ENCODE measurements at places on chromosomes 11 and 22.
A peak's percentile ranks its signal among the peaks of the same experiment; 100 is the strongest.

DNA sequence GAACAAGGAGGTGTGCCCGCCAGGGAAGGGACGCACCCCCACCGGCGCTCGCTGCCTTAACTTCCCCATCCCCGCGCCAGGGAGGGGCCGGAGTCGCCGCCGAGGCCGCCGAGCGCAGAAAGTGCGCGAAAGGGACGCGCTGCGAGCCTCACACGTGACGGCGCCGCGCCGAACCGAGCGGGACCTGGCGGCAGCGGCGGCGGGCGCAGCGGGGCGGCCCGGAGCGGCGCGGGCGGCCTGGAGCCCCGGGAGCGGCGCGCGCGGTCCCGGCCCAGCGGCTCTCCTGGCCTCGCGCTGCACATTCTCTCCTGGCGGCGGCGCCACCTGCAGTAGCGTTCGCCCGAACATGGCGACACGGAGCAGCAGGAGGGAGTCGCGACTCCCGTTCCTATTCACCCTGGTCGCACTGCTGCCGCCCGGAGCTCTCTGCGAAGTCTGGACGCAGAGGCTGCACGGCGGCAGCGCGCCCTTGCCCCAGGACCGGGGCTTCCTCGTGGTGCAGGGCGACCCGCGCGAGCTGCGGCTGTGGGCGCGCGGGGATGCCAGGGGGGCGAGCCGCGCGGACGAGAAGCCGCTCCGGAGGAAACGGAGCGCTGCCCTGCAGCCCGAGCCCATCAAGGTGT is at the start of gene SORL1:
SORL1 (plus strand) TSS at position 329 of the 623 bp plus-strand sequence; CDS start at position 347, 18 bp downstream.
- no peak for DNase-seq

- DNase-seq = no peak
Observed at GRCh38 chr11:7281079-7281478, 29.4 kb downstream of the SYT9 start.

GRCh38 chr22:50179937-50180726 is 5.6 kb upstream of the TRABD start:
- DNase-seq = no peak

- DNase-seq = peak; percentile 78
Observed at GRCh38 chr22:24727218-24727851, 47.2 kb downstream of the PIWIL3 start.

DNA sequence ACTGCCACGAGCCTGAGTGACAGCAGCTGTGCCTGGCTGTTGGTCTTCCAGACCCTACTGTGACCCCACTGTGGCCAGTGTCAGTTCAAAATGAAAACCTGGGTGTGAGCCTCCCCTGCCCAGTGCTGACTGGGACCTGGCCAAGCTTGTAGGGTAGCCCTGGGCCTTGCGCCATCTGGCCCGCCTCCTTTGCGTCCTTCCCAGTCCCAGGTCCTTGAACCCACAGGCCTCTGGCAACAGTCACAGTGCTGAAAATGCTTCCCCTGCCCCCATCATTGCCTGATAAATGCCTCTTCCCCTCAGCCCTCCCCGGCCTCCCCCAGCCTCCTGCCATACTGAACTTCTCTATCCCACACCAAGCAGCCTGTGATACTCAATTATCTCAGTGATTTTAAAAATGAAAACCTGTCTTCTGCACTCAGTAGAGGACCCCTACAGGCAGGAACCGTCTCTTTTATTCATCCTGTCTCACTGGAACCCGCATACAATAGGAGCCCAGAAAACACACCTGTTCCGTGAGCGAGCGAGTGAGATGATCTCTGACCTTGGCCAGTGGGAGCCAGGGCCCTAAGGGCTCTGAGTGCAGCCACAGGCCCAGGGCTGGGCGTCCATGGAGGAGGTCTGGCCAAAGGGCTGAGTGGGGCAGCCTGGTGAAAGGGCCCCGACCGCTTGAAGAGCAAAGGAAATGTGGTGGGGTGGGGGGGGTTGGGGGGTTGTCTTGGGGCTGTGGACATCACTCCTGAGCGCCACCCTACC is 49.7 kb upstream of the TTLL12 start:
- no peak for DNase-seq

- no peak for DNase-seq
Observed at GRCh38 chr22:20616451-20617043, 109.1 kb downstream of the MED15 start.

DNA sequence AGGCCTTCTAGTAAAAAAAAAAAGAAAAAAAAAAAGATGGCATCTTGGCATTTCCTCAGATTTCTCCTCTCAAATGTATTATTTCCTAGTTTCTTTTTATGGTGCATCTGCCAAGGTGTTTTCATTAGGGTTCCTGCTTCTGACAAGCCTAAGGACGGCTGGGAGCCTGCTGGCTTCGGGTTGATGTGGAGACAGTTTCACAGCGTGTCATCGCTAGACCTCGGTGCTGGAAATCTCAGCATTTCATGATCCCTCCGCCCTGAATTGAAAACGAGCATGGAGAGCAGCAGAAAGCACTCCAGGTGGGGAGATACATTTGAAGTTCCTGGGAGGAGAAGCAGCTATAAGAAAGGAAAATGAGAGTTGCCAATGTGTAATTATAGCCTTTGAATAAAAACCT is 283.9 kb upstream of the CNTN5 start:
- DNase-seq = no peak

- DNase-seq = no peak
Observed at GRCh38 chr11:18493310-18493709, 33.4 kb downstream of the TSG101 start.

DNA sequence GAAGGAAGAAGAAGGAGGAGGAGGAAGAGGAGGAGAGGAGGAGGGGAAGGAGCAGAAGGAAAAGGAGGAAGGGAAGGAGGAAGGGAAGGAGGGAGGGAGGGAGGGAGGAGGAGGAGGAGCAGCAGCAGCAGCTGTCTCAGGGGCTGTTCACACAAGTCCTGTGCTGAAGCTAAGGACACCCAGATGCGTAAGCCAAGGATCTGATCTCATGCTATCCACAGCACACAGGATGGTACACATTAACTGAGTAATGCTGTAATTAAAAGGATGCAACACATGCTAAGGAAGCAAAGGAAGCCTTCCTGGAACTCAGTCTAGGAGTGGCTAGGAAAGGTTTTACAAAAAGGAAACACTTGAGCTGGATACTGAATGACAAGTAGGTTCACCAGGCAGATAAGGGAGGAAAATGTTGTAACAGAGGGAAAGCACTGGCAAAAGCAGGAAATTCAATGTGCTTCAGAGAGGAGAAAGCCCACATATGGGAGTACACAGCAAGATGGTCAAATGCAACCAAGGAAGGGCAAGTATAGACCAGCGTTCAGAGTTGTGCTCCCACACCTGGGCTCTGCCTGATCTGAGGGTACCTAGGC is 32.0 kb downstream of the TRIM66 start:
- no peak for DNase-seq

DNA sequence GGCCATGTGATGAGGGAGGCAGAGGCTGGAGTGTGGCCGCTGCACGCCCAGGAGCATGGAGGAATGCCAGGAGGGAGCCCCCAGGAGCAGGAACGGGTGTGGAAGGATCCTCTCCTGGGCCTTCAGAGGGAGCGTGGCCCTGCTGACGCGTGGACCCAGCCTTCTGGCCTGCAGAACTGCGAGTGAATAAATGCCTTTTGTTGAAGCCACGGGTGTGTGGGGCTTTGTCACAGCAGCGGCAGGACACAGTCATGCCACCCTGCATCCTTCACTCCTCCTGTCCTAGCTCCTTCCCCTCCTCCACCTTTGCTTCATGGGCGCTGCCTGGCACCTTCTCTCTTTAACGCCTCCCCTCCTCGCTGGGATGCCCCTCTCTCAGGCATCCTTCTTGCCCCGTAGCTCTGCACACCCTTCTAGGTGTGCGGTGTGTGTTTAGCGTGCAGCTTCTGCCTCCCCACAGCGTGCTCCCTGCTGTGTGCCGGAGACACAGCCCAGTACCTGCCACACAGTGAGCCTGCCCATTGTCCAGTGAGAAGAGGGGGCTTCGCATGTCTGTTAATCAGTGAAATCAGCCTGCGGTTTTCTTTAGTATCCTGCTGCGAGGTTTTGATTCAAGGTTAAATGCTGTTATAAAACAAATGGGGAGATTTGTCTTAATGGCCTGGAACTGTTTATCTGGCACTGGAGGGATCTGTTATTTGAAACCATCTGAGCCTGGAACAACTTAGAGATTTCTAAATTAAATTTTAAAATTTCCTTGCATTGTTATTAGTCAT is 459.6 kb downstream of the TBC1D22A start:
- DNase-seq = no peak

DNA sequence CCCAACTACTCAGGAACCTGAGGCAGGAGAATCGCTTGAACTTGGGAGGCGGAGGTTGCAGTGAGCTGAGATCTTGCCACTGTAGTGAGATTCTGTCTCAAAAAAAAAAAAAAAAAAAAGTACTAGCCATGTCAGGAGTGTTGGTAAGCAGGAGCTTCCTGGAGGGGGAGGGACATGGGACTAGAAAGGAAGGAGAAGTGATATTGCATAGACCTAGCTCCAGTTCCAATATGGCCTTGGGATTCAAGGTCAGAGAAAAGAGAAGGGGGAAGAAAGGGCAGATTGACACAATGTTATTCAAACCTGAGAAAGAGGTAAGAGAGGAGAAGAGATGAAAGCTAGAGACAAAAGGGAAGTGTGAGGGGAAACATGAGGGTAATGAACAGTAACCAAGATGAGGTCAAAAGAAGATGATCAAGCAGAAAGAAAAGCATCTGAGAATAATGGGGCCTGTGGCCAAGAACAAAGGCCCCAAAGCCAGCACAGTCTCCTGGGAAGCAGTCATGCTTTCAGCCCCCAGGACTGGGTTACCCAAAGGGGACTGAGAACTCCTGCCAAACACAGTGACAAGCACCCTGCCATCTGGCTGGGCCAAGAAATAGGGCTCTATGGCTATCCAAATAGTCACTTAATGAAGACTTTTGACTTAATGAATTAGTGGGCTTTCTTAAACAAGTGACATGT is 51.7 kb upstream of the FTH1 start:
- DNase-seq = no peak
